Calu3 (cell line): ENCODE measurements at places on chromosomes 3 and 15. TPM values are rescaled to one million over a fixed set of nuclear protein-coding genes. Genes with fewer than 3 reads are reported as not detected.
A peak's percentile ranks its signal among the peaks of the same experiment; 100 is the strongest.

Gene IMPDH2
- 160 and 184 TPM in 2 replicates for total RNA-seq

Gene TMEM41A
- 53.6 and 57.5 TPM in 2 replicates for total RNA-seq

- H3K27ac ChIP-seq = no peak overlapping the region
- DNase-seq = no peak
- no peaks in the 10 kb centered on the region for H3K27me3 ChIP-seq
- no peaks in the 10 kb centered on the region for H3K36me3 ChIP-seq
- H3K4me3 ChIP-seq = no peak overlapping the region
- H3K4me1 ChIP-seq = no peaks in the 10 kb centered on the region
Measured at GRCh38 chr15:31081056-31081455, 20.5 kb downstream of the TRPM1 start.

DNA sequence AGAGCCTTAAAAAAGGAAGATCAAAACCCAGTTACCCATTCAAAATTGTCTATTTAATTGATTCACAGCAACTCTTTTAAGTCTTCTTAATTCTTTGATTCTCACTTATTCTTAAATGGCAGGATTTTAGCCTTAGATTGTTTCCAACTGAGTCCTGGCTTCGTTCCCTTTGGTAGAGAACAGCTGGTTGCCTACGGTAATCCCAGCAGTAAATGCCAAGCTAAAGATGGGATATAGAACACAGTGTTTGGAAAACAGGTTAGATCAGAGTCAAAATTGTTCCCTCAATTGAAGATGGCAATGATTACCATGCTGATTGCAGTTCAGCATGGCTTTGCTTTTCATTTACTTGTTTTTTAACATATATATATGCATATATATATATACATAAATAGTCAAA is 300.9 kb downstream of the PYDC2 start:
- no peak overlapping the region for H3K4me3 ChIP-seq
- H3K27me3 ChIP-seq = no peaks in the 10 kb centered on the region
- no peak for DNase-seq
- H3K27ac ChIP-seq = peak overlapping the region; percentile 15
- no peaks in the 10 kb centered on the region for H3K36me3 ChIP-seq
- peaks cover 8% of the 10 kb centered on the region for H3K4me1 ChIP-seq

DNA sequence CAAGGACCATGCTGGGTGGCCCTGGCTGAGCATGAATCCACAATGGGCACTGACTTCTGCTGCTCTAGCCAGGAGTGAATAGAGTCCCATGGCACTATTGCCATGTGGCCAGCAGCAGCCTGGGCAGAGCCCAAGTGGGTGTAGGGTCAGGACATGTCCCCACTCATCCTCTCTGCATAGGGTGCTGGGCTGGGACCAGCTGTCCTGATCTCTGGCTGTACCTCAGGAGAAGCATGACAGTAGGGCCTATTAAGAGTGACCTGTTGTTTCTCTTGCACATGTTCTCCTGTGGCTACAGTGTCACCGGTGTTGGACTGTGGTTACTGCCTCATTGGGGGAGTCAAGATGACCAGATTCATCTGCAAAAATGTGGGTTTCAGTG is 46.9 kb downstream of the DLEC1 start:
- peaks cover 10% of the 10 kb centered on the region for H3K36me3 ChIP-seq
- peaks cover 3% of the 10 kb centered on the region for H3K27me3 ChIP-seq
- H3K27ac ChIP-seq = no peak overlapping the region
- H3K4me3 ChIP-seq = no peak overlapping the region
- H3K4me1 ChIP-seq = no peaks in the 10 kb centered on the region

GRCh38 chr3:121796970-121797369 is 37.9 kb downstream of the IQCB1 start:
- H3K4me3 ChIP-seq = no peak overlapping the region
- no peak overlapping the region for H3K27ac ChIP-seq
- no peak for DNase-seq
- H3K4me1 ChIP-seq = no peaks in the 10 kb centered on the region
- H3K36me3 ChIP-seq = peaks cover 4% of the 10 kb centered on the region

DNA sequence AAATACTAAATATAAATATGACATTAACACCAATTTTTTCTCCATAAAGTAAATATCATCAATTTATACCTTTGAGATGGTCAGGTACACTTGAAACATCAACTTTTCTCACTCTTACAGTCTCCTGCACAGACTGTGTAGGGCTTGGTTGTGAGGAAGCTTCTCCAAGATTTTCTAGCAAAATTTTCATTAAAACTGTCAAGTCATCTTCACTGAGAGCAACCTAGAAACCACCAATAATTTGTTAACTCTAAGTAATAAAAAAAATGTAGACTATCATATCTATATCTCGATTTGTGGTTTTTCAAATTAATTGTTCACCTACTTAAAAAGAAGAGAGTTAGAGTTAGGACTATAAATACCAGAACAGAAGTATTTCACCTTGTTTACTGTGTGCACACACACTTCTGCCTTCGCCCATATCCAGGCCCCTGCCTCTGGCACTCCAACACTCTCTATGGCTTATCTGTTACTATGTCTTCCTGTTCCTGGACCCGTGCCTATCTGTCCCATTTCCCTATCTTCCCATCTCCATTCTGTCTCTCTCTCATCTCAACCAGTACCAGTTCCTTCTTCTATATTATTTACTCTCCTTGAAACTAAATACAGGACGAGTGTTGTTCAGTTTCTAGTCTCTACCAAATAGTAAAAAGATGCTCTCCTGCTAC is 123.6 kb downstream of the VPS13C start:
- H3K27me3 ChIP-seq = no peaks in the 10 kb centered on the region
- H3K4me3 ChIP-seq = no peak overlapping the region
- DNase-seq = no peak
- H3K27ac ChIP-seq = no peak overlapping the region
- H3K4me1 ChIP-seq = peaks cover 13% of the 10 kb centered on the region
- H3K36me3 ChIP-seq = peaks cover 18% of the 10 kb centered on the region
